ENCODE measurements at places on chromosomes 12 and 14. TPM values are rescaled to one million over a fixed set of nuclear protein-coding genes. Genes with fewer than 3 reads are reported as not detected.

GRCh38 chr12:95962222-95962621 is 19.1 kb downstream of the AMDHD1 start:
- no peak overlapping the region for H3K4me3 ChIP-seq
- H3K36me3 ChIP-seq: no peaks in the 10 kb centered on the region
- DNase-seq: no peak
- H3K27me3 ChIP-seq: 0 out of 2 replicates have a peak, but pooled peaks cover 2% of the 10 kb centered on the region

- H3K27me3 ChIP-seq: no peaks in the 10 kb centered on the region
- H3K4me3 ChIP-seq: peak overlapping the region; percentile 67
- peaks cover 11% of the 10 kb centered on the region for H3K4me1 ChIP-seq
- H3K27ac ChIP-seq: peak overlapping the region; percentile 48
- H3K36me3 ChIP-seq: no peaks in the 10 kb centered on the region
- peak; percentile 49 for DNase-seq
These were observed 547 bp upstream of the PYGL start for GRCh38 chr14:50944647-50945413.

- H3K36me3 ChIP-seq: peaks cover 86% of the 10 kb centered on the region
- no peak overlapping the region for H3K27ac ChIP-seq
- no peak for DNase-seq
- H3K4me1 ChIP-seq: no peaks in the 10 kb centered on the region
- no peaks in the 10 kb centered on the region for H3K27me3 ChIP-seq
These were observed 7.7 kb downstream of the XRCC3 start for GRCh38 chr14:103707329-103708263.

DNA sequence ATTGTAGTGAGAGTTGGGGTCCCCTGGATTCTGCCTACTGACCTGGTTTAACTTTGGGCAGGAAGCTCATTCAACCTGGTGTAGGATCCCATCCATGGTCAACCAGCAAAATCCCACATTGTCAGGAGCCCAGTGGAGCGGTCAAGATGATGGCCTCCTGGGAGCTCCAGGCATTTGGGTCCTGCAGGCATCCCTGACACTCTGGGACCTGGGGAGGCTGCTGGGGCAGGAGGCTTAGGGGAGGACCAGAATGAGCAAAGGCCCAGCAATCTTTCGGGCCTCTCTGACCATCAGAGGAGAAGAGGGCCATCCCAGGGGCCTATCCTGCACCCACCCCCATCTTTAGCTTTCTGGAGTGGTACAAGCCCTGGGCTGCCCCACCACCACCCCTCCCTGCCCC is 104.0 kb downstream of the PRMT8 start:
- DNase-seq: no peak
- H3K4me1 ChIP-seq: no peaks in the 10 kb centered on the region
- H3K36me3 ChIP-seq: no peaks in the 10 kb centered on the region
- H3K27me3 ChIP-seq: peaks cover 7% of the 10 kb centered on the region

MDGA2 gene
- not detected for total RNA-seq

All from SJSA1 (cell line).